ENCODE measurements at places on chromosomes 4 and X. TPM values are rescaled to one million over a fixed set of nuclear protein-coding genes. Genes with fewer than 3 reads are reported as not detected.
A peak's percentile ranks its signal among the peaks of the same experiment; 100 is the strongest.

DNA sequence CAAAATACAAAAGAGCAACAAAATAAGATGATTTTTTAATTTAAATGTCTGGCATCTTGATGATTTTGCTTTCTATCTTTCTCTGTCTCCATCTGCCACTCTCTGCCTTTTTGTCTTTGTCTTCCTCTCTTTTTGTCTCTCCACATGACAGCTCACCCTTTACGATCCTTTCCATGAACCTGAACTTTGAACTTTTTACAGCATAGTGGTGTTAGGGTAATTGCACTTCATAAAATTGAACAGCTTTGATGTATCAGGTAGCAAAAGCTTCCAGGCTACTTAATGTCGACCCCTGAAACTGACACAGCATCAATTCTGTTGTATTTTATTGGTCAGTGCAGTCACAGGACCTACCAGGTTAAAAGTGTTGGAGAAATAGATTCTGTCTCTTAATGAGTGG, 1517.0 kb downstream of the ADGRL3 start:
- no peak overlapping the region for H3K4me3 ChIP-seq
- no peaks in the 10 kb centered on the region for H3K4me1 ChIP-seq
- no peak overlapping the region for H3K27ac ChIP-seq
- H3K36me3 ChIP-seq, result no peaks in the 10 kb centered on the region
- DNase-seq, result no peak

DNA sequence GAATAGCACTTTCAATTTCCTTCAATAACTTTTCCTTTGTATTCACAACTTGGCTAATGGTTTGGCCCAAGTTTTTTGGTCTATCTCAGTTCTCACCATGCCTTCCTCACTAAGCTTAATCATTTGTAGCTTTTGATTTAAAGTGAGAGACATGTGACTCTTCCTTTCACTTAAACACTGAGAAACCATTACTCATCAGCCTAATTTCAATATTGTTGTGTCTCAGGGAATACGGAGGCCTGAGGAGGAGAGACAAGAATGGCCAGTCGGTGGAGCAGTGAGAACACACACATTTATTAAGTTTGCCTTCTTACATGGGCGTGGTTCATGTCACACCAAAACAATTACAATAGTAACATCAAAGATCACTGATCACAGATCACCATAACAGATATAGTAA, 56.7 kb downstream of the TSPAN5 start:
- H3K36me3 ChIP-seq, result no peaks in the 10 kb centered on the region
- peak overlapping the region; percentile 36 for H3K27ac ChIP-seq
- no peak overlapping the region for H3K4me3 ChIP-seq
- H3K4me1 ChIP-seq, result peaks cover 8% of the 10 kb centered on the region
- no peaks in the 10 kb centered on the region for H3K27me3 ChIP-seq

GRCh38 chrX:24148535-24149350, 786 bp upstream of the ZFX start:
- peak overlapping the region; percentile 99 for H3K27ac ChIP-seq
- no peak for DNase-seq
- no peaks in the 10 kb centered on the region for H3K36me3 ChIP-seq
- no peaks in the 10 kb centered on the region for H3K27me3 ChIP-seq
- H3K4me1 ChIP-seq, result peaks cover 39% of the 10 kb centered on the region

- peak overlapping the region; percentile 95 for H3K4me3 ChIP-seq
- H3K36me3 ChIP-seq, result no peaks in the 10 kb centered on the region
- peak; percentile 20 for DNase-seq
- H3K27ac ChIP-seq, result peak overlapping the region; percentile 96
Measured at GRCh38 chrX:71253253-71254091, 468 bp downstream of the ZMYM3 start.

DNA sequence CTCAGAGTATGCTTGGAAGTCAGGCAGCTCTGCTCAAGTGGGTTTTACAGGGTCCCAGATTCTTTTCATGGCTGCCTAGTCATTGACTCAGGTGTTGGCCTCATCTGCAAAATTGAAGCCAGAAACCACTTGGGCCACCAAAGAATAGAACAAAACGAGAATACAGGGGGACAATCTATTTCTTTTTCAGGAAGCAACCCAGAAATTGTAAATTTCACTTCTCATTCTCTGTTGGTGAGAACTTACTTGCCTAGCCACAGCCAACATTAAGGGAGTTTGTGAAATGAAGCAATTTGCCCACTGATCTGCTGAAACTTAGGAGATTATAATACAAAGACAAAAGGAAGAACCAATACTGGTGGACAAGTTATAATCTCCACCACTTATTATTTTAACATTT, 8.6 kb upstream of the TKTL2 start:
- H3K27me3 ChIP-seq, result no peaks in the 10 kb centered on the region
- peak overlapping the region; percentile 26 for H3K4me3 ChIP-seq
- peak; percentile 42 for DNase-seq
- H3K27ac ChIP-seq, result peak overlapping the region; percentile 90
- H3K4me1 ChIP-seq, result no peaks in the 10 kb centered on the region
- no peaks in the 10 kb centered on the region for H3K36me3 ChIP-seq

DCAF4L1 gene
- 0.08 TPM for polyA plus RNA-seq

HPGDS gene
- not detected for polyA plus RNA-seq

CENPVL1 gene
- not detected for polyA plus RNA-seq

LEF1 gene
- polyA plus RNA-seq, result 8.1 TPM

ACSL1 gene
- polyA plus RNA-seq, result 7.4 TPM

SHISA3 gene
- polyA plus RNA-seq, result not detected
